ENCODE measurements at places on chromosomes 2 and 18.

DNA sequence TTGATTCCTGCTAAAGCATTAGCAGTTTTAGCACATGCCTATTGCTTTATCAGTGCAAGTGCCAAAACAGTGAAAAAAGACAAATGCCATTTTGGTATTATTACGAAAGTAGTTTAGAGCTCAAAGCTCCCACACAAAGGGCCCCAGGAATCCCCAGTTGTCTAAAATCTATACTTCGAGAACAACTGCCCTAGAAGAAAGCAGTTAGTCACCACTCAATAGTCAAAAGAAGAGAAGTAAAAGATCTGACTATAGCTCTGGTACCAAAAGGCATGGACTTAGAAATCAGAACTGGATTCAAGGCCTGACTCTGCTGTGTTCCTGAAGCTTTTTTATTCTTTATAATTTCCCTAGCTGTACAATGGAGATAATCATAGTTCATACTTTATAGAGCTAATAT is 21.8 kb downstream of the SCN3A start:
- DNase-seq = no peak

DNA sequence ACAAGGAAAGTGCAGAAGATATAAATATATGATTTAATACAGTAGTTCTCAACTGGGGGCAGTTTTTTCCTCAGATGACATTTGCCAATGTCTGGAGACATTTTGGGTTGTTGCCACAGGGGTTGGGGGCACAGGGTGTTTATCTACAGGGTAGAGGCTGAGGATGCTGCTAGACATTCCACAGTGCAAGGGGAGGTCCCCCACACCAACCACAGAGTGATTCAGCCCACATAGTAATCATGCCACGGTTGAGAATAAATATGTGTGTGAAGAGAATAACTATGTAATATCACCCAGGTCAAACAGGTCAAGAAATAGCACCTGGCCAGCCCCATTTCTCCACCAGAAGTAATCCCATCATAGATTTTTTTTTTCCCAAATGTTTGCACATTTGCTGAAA is 17.9 kb downstream of the DYSF start:
- DNase-seq = no peak

DNA sequence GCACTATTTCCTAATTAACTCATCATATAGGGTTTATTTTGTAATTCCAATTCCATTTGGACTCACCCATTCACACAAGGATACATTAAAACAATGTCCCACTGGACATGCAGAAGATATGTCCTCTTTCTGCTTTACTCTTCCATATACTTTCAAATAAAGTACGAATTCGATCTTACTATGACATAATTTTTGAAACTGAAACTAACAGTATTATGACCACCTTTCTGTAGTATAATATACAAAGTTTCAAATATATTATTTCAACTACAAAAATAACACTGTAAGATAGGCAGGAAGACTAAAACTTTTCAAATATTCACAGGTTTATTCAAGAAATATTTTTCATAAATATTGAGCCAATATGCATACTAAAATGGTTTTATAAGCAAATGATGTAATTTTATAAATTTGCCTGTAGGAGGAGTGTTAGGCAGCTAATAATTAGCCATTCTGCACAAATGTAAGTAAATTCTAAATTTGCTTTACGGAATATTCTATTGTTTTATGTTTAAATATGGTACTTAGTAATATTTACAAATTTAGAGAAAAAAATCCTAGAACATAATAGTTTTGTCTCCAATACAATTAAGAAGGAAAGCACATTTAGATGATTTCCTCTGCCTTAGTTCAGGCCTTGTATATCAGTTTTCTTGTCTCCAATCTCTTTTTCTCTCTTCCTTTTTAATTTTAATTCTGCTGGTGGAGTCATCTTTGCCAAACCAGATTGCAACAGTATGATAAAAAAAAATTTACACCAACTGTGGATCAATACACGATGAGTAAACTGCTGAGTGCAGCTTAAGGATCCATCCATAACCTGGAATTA is 85.9 kb downstream of the CERKL start:
- no peak for DNase-seq

- DNase-seq = no peak
Observed at GRCh38 chr2:36406296-36406695, 50.7 kb downstream of the CRIM1 start.

DNA sequence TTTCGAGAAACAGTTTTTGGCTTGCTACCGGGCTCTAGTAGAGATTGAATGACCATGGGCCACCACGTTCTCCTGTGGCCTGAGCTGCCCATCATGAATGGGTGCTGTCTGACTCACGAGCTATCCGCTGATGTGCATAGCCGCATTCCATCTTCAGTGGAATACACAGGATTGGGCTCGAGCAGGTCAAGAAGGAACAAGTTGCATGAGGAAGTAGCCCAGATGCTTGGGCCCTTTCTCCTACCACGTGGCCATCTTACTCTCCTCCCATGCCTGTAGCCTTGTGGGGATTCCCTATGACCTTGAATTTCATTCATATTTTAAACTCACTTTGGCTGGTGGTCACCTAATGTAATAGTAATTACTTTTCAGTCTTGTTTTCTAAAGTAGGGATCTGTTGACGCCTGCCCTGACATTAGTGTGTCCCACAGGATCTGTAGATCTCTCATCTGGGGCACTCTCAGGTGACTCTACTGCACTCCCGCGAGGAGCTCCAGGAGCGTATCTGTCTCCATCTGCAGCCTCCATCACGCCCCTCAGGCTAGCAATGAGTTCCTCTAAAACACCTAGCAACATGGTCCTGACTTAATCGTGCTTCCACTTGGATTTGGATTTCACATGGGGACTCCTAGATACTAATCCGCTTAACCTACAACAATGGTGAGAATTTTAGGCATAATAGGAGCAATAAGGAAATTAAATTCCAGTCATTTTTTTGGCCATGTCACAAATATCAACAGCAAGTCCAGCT is 67.8 kb downstream of the PSMG2 start:
- no peak for DNase-seq

DNA sequence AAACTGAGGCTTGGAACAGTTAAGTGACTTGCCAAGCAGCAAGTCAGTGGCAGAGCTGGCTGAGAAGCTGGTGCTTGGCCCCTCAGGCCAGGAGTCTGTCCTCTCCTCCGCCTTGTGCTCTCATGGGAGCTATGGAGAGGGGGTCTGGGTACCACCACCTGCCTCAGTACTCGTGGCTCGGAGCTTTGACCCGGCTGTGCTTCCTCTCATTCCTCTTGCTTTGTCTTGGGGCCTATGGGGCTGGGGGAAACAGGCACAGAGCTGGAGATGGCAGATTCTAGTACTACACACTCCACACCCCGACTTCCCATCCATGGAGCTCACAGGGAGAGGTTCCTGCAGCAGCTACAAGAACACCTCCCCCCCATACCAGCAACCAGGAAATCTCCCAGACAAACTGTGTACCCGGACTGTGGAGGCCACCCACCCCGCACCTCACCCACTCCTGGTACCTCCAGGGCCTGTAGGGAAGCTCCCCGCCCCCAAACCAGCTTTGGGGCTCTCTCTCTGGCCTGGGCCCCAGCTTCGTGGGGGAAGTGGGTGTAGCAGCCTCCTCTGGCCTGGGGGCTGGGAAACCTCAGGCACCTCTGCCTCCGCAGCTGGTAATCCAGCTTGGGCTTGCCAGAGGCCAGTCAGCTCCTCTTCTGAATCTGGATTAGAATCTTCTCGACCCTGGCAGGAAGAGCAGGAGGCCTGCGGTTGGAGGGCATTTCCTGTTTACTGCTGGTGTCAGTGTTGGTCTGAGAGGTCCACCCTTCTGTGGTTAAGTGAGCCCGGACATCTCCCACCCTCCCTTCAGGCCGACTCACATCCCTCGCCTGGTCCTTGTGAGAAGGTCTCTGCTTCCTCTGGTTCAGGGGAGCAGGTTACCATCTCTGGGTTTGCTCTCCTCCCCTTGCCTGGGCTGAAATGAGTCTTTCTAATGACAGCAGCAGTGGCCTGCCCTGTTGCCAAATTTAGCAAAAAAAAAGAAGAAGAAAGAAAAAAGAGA is 22.3 kb upstream of the RHOB start:
- DNase-seq = peak; percentile 51

- no peak for DNase-seq
Observed at GRCh38 chr2:128750328-128751165, 431.9 kb upstream of the HS6ST1 start.

DNA sequence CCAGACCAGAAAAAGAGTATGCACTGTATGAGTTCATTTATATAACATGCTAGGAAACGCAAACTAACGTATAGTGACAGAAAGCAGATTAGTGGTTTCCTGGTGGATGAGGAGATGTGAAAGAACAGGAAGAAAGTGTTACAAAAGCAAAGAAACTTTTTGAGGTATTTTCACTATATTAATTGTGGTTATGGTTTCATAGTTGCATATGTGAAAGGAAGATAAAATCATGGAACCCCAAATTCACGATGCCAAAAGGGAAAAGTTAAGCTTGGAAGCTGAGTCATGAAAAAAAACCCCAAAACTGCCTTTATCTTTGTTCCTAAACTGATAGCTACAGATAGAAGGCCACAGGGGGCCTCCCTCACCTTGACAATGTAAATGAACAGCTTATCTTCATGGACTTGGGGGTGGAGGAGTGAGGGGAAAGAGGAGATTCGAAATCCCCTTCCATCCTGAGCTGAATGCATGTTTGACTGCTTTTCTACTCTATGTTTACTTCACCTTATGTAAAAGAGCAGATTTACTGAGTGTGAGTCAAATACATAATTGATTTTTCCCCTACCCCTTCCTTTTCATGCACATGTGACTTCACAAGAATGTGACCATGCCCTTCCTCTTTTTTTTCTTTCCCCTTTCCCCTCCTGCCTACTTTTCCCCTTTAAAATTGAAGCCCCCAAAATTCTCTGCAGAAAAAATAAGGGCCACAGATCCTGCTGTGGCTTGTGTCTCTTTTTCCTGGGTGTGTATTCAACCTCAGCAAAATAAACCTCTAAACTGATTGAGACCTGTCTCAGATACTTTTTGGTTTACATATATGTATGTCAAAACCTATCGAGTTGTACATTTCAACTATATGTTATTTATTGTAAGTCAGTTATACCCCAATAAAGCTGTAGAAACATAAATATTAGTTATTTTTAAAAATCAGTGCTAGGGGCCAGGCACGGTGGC is 100.1 kb upstream of the TLK1 start:
- no peak for DNase-seq

- peak; percentile 66 for DNase-seq
Observed at GRCh38 chr18:13530879-13531387, 195.4 kb downstream of the FAM210A start.

DNA sequence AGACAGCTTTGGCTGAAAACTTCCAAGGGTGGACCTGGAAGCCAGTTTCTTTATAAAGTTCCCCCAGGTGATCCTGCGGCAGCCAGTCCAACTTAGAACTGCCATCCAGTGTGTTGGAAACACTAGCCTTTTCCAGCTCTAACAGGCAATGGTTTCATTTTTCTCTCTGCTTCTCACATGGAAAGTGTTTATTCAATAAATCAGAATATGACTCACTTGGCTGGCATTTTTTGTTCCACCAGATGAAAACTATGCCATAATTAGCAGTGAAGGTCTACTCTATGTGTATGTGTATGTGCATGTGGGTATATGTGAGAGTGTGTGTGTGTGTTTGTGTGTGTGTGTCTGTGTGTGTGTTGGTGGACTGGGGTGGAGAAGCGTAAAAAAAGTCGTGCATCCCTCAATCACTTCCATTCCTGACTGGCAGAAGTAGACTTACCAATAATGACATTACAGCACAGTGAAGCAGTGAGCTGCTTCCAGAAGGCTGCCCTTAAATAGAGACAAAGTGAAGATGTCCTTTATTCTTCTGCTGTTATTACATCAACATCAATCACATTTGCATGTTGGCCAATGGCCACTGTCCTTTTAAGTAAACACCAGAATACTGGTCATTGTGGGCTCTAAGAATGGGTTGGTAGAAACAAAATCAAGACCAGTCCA is 90.9 kb upstream of the SETBP1 start:
- no peak for DNase-seq

GRCh38 chr2:145159676-145160075 is 639.8 kb upstream of the ZEB2 start:
- no peak for DNase-seq

GRCh38 chr2:98013407-98014042 is 17.8 kb upstream of the TMEM131 start:
- no peak for DNase-seq

DNA sequence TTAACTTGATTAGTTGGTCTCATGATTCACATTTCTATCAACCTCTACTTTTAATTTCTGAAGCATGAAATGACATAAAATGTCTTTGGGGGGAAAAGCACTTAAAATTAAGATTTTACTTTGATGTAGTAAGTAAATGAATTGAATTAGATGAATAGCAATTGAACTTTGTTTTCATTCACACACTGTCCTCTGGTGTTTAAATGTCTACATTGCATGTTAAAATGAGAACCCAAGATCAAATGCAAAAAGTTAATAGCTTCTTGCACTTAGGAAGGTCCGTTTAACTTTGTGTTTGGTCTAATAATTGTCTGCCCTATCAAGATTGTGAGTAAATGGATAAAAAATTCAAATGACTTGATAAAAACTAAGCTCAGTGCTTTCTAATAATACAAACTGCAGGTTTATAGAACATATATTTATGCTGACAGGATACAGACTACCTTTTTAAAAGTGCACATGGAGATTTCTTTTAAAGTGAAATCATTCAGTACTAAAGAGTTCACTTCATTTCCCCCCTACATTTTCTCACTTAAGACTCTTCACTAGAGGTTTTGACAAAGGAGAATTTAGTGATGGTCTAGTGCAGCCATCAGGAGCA is 156.2 kb upstream of the NABP1 start:
- no peak for DNase-seq

DNA sequence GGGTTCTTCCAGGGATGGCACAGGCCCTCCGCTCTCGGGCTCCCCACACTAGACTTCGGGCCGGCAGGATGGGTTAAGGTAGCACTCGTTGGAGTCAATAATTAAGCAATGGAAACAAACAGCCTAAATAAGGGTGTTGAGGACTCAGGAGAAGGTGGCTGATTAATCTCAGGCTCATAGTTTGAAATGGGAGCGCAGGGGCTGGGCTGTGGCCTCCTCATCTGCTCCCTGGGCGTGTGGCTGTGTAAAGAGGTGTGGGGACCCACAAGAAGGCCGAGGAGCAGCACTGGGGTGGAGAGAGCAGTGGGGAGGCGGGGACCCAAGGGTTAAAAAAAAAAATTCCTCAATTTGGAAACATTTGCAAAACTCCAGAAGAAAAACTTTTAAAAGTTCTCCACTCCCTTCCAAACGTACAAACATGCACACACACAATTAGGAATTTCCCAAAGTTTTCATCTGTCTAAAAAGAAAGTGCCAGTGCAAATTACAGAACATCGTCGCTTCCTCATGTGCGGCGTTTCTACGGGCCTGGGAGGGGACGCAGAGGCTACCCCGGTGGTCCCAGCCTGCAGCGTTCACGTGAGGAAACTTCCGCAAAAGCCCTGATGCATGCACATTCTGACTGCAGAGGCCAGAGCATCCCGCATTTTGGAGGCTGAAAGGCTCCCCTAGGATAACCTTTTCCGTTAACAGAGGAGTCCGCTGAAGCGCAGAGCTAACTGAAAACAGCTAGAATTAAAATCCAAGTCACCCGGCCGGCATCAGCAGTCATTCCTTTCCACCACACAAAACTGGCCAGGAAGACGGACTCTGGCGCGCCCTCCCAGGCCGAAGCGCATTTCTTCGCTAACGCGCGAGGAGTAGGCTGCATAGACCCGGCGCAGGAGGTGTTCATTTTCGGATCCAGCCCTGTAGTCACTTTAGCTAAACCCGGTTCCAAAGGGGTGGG is 1.0 kb upstream of the TUBB6 start:
- DNase-seq = peak; percentile 83

Data from right forelimb (tissue), 1 donor.